ENCODE measurements at places on chromosomes 1 and 21. TPM values are rescaled to one million over a fixed set of nuclear protein-coding genes. Genes with fewer than 3 reads are reported as not detected.

ASB17 gene
- not detected for total RNA-seq

LCE1C gene
- total RNA-seq = not detected

FAM151A gene
- total RNA-seq = 0.15 TPM

TTC24 gene
- not detected for total RNA-seq

ADORA3 gene
- not detected for total RNA-seq

GSTM1 gene
- total RNA-seq = 0.35 TPM

DIRAS3 gene
- 0.98 TPM for total RNA-seq

NIPAL3 gene
- 9.4 TPM for total RNA-seq

KRTAP7-1 gene
- not detected for total RNA-seq

BEST4 gene
- total RNA-seq = 0.26 TPM

BGLAP gene
- not detected for total RNA-seq

VCAM1 gene
- total RNA-seq = not detected

FCN3 gene
- not detected for total RNA-seq

OPTC gene
- not detected for total RNA-seq

DYNLT4 gene
- total RNA-seq = 0.81 TPM

IGSF9 gene
- 0.29 TPM for total RNA-seq

RHEX gene
- not detected for total RNA-seq

CDA gene
- 35.1 TPM for total RNA-seq

FCER1G gene
- not detected for total RNA-seq
